ENCODE measurements at places on chromosomes 12 and 14.

DNA sequence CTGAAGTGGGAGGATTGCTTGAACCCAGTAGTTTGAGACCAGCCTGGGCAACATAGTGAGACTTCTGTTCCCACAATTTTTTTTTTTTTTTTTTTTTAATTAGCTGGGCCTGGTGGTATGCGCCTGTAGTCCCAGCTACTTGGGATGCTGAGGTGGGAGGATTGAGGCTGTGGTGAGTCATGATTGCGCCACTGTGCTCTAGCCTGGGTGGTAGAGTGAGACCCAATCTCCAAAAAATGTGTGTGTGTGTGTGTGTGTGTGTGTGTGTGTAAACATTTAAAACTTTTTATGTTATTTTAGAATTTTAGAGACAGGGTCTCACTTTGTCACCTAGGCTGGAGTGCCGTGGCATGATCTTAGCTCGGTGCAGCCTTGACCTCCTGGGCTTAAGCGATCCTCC lies 6.8 kb downstream of the PPP1R36 start:
- no peak for DNase-seq

- DNase-seq = no peak
These were observed 1.9 kb downstream of the DAAM1 start for GRCh38 chr14:59190372-59190771.

- no peak for DNase-seq
These were observed 14.2 kb downstream of the BLTP3B start for GRCh38 chr12:100128512-100128908.

DNA sequence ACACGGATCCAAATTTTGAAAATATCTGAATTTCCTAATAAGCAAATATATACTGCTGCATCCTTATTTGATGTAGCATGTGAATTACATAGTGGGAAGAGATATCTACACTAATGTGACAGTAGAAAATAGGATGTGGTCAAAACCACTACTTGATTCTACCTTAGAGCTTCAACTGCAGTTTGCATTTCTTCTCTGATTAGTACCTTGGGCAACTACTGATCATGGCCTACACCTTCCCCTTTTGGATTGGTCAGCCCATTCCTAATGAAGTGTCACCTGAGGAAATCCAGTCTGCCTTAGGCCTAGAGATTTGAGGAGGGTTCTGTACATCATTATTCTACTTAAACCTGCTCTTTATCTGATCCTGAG lies 10.7 kb downstream of the LLPH start:
- no peak for DNase-seq

All from effector CD4-positive, alpha-beta T cell (primary cell).